ENCODE measurements at places on chromosomes 11 and 22. TPM values are rescaled to one million over a fixed set of nuclear protein-coding genes. Genes with fewer than 3 reads are reported as not detected.

- peak; percentile 7 for DNase-seq
Observed at GRCh38 chr22:19875061-19875530, 20.4 kb upstream of the GNB1L start.

GRCh38 chr11:70075836-70076235 lies 2.3 kb upstream of the ANO1 start:
- no peak for DNase-seq

DNA sequence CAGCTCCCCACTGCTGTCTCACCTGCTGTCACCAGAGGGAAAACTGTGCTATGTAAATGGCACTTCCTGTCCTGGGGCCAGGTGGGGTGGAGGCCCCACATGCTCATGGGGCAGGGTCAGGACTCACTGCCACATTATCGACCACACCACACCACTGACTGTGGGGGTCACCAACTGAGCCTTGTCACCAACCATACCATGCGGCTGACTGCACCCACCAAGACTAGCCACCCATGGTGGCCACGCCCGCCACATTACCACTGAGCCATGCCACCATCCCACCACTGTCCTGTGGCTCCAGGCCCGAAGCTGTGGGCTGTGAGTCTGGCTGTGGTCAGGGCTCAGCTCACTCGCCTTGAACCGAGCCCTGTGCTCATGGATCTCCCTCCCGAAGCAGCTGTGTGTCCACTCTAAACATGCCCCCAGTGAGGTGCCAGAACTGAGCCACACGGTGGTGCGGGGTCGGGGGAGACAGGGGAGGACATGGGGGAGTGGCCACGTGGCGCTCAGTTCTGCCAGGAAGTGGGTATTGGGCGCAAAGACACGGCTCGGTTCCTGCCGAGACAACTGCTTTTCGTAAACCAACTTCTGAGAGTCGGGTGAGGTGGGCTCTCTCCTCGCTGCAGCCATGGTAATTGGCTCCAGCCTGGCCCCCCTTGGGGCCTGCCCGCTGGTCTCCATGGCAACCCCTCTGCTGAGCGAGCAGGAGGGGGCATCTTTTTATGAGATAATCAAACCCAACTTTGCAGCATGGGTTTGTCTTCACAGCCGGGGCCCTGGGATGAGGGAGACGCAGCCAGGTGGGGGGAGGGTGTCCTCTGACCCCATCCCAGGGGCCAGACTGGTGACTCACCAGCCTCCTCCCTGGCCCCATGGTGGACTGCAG lies 23.2 kb downstream of the RTN4R start:
- DNase-seq = no peak

DNA sequence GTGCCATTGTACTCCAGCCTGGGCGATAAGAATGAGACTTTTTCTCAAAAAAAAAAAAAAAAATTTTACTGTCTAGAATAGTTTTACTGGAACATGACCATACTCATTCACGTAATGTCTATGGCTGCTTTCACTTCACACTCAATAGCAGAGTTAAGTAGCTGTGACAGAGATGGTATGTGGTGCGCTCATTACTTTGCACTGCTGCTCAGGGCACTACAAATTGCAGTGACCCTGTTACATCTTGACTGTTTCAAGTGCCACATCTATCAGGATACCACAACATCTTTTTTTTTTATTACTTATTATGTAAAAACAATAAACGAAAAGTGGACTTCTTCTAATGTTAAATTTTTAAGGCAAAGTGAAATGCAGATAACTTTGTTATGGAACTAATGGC lies 110.3 kb downstream of the ARHGAP20 start:
- DNase-seq = no peak

Gene FZD4
- total RNA-seq = 12.3 TPM

Gene MAPK11
- total RNA-seq = 4.4 TPM
